DMS79 (cell line): ENCODE measurements at places on chromosomes 12 and 14.

GRCh38 chr12:119669744-119670472 lies 2.0 kb downstream of the PRKAB1 start:
- no peak for DNase-seq

DNA sequence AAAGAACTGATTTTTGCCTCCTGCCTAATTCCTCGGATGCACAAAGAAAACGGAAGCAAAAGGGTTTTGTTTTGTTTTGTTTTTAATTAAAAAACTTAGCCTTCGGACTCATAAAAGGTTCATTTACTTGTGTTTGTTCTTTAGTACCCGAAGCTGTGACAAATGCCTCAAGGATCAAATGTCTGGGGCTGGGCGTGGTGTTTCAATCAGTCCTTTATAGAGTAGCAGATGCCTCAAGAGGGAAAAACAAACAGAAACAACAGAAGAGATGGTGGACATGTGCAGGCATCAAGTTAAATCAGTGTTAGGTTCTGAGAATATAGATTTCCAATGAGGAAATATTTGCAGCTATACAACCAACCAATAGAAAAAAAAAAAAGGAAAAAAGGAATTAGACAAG lies 1.6 kb upstream of the WIF1 start:
- no peak for DNase-seq

- no peak for DNase-seq
Observed at GRCh38 chr12:18794000-18794399, 56.1 kb downstream of the CAPZA3 start.

GRCh38 chr12:65520658-65521057 lies 242.2 kb downstream of the MSRB3 start:
- DNase-seq = no peak

DNA sequence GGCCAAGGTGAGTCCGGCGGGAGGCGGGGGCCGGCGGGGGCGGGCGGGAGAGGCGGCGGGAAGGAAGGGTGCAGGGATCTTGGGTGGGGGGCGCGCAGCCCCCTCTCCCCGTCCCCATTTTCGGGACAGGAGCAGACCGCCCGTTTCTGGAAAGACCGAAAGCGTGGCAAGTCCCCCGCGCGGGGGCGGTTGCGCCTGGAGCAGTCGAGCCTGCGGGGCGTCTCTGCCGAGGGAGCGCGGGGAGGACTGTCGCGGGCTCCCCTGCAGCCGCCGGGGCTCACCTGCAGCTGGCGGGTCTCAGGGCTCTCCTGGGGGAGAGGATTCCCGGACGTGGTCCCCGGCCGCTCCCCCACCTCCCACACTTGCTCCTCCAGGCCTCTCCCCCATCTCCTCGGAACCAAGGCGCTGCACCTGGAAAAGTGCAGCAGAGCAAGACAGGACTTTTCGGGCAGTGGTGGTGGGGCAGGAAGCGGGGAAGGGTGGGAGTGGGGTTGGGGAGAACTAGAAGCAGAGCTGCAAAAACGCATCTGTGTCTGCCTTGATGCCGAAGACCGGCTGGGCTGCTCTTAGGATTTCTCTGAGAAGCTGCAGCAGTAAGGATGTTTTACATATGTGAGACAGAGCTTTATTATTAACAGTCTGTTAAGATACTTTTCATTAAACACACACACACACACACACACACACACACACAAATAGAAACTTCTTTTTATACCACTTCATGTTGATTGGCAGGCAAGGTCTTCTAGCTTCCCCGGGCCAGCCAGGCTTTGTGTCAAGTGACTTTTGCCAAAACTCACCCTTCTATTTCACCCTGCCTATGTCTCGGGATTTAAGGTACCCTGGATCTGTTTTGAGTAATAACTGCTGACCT lies 677 bp downstream of the C12orf75 start:
- DNase-seq = no peak

DNA sequence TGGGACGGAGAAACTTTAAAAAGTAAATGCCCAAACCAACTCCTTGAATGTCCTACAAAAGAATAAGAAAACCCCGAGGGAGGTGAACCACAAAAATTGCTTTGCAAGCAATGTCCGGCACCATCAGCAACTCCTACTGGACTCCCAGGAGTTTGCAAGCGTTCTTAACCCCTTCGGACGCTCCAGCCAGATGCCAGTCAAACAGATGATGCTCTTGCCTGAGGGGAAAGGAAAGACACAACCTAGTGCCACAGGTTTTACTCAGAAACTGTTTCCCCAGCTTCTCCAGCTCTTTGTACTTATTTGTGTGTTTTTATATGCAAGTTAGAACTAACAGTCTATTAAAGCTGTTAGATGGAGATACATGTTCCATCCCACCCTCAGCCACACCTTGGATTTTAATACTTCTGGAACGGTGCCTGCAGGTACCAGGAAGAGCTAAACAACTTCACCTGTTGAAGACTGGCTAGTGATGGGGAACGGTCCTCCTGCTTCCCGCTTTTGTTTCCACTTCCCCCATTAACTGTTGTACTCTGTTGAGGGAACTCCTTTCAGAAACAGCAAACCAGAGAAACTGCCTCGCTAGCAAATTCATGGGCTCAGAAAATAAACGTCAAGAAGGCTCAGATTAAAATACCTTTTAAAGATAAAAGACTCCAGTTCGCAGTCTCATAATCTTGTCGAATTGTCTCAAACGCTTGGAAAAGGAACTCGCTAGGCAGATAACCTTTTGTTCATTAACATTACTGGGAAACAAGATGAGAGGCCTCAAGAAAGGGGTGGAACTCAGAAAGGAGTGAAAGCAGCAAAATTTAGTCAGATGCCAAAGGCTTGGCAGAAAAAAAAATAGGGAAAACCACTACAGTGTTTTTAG lies 1.1 kb upstream of the FERMT2 start:
- peak; percentile 41 for DNase-seq

DNA sequence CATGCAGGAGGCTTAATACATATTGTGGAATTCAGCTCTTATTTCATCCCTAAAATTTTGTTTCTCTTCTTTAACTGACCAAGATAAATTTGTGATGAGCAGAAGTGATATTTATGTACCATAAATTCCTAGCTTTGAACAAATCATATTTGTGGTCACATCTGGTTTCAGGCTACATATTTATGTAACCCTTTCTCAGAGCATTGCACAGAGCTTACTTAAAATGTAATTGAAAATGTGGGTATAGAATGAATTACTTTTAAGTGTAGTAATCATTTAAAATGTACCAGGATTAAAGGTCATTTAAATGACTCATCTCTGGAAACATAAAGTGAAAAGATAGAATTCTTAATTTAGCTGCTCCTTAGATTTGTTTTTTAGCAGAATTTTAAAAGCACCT lies 129.9 kb upstream of the FRMD6 start:
- no peak for DNase-seq

- DNase-seq = no peak
Observed at GRCh38 chr12:65123435-65124063, 2.4 kb upstream of the WIF1 start.

DNA sequence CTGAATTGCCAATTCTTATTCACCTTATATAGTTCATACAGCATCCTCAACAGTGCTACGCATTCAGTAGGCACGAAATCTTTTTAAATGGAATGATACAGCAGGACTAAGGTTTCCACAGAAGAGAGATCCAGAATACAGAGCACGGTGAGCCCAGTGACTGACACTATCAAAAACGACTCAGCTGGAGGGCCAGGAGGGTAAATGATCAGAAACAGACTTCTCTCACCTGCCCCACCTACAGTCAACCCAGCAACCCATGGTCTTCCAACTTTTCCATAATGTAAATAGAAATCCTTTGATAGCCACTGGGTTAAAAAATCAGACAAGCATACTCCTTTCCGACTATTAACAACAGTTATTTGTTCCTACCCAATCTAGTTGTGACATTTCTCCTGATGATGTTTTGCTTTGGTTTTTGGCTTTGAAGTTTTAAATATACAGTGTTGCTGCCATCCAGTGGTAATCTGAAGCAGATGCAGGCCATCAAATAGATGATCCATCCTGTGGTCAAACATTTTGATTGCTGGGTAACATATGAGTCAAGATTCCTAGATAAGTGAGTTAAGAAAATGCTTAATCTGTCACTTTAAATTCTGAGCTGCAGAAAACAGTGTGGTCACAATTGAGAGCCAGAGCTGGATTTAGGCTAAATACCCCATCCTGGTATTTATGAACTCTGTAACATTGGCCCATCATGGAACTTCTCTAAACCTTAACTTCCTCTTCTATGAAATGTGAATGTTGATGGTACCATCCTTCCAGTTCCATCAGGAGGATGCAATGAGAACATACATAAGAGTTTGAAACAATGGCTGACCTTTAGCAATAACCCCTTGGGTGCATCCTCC lies 42.0 kb downstream of the GPHB5 start:
- peak; percentile 74 for DNase-seq

DNA sequence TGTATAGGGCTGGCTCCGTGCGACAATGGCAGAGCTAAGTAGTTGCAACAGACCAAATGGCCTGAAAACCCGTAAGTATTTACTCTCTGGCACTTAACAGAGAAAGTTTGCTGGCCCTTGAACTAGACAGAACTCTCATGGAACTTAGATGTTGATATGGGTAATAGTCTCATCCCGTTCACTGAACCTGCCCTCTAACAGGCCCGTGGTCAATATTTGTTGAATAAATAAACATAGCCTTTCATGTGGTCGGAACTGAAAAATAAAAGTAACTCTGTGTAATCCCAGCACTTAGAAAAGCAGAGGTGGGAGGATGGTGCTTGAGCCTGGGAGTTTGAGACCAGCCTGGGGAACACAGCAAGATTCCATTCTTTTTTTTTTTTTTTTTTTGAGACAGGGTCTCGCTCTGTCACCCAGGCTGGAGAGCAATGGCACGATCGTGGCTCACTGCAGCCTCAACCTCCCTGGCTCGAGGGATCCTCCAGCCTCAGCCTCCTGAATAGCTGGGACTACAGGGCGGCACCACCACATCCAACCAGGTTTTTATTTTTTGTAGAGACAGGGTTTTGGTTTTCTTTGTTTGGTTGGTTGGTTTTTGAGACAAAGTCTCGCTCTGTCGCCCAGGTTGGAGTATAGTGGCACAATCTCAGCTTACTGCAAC lies 29.7 kb downstream of the KDM2B start:
- no peak for DNase-seq

- DNase-seq = no peak
Observed at GRCh38 chr12:39036105-39036504, 130.7 kb upstream of the CPNE8 start.

- DNase-seq = no peak
Observed at GRCh38 chr12:18439541-18439940, 178.2 kb downstream of the PIK3C2G start.

- DNase-seq = no peak
Observed at GRCh38 chr12:104294927-104295668, 8.4 kb upstream of the EID3 start.

DNA sequence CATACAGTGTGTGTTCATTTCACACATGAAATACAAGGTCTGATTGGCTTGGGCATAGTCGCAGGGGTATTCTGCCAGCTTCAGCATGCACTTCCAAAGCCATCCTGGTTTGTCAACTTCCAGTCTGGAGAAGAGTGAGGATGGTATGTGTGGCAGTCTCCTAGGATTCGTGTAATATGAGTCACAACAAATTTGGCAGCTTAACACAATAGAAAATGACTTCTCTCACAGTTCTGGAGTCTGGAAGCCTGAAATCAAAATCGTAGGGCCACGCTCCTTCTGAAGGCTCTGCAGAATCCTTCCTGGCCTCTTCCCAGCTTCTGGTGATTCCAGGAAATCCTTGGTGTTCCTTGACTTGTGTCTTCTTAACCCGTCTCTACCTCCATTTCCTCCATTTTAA lies 167.5 kb downstream of the PPM1H start:
- no peak for DNase-seq

- no peak for DNase-seq
Observed at GRCh38 chr14:90795744-90796143, 20.5 kb downstream of the TTC7B start.

- DNase-seq = no peak
Observed at GRCh38 chr14:54653712-54654469, 87.0 kb downstream of the SAMD4A start.

- no peak for DNase-seq
Observed at GRCh38 chr14:75333606-75334548, 55.2 kb downstream of the FOS start.

DNA sequence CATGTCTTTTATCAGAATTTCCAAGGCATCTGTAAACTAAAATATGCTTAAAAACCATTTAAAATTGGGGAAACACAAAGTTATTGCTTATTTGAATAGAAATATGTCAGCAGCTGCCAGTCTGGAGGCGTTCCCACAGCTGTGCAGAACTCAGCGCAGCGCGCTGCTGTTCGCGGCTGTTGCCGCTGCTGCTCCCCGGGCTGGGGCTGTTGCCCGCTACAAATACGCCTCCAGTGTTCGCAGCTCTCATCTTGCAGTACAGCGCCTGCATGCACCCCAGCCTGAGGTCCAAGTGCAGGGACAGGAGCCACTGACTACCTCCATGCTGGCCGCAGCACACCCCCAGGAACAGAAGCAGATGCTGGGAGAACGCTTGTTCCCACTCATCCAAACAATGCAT lies 216.2 kb downstream of the SLC16A7 start:
- DNase-seq = no peak

- DNase-seq = no peak
Observed at GRCh38 chr12:125919856-125920470, 854.7 kb downstream of the AACS start.

GRCh38 chr12:114555451-114555850 lies 128.5 kb downstream of the TBX3 start:
- no peak for DNase-seq

GRCh38 chr14:74649167-74649566 lies 37.1 kb upstream of the LTBP2 start:
- DNase-seq = no peak

GRCh38 chr12:27104546-27104945 lies 22.2 kb upstream of the C12orf71 start:
- DNase-seq = no peak

- no peak for DNase-seq
Observed at GRCh38 chr12:98466640-98467400, 48.6 kb upstream of the TMPO start.

GRCh38 chr12:20272801-20273200 lies 95.5 kb upstream of the PDE3A start:
- DNase-seq = no peak

GRCh38 chr14:20617138-20618003 lies 24.1 kb downstream of the OR6S1 start:
- DNase-seq = no peak

DNA sequence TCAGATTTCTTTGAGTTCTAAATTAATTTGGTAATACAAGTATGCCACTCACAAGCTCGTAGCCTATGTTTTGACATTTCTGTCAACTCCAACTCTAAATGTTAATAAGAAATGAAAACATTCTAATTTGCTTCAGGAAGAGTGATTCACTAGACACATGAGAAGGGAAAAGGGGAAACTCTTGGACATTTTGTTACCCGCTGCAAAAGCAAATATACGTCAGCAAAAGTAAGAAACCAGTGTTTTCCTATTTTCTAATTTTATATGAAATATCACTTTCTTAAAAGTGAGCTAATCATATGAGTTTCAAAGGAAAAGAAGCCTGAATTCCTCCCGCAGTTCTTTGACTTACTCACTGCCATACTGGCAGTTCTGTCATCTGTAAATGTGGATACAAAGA lies 162.3 kb downstream of the GRIP1 start:
- no peak for DNase-seq

GRCh38 chr12:88141774-88142609 lies at the start of the genes CEP290 and TMTC3:
CEP290 (minus strand) TSS chr12:88142088; CDS start chr12:88141307, 781 bp downstream.
TMTC3 (plus strand) TSS chr12:88142307; CDS start chr12:88148316, 6,009 bp downstream.
- DNase-seq = peak; percentile 99

GRCh38 chr14:32186248-32186647 lies 15.6 kb upstream of the RNU6-7 start:
- no peak for DNase-seq

GRCh38 chr12:96171905-96172304 lies 22.3 kb upstream of the ELK3 start:
- DNase-seq = no peak
